ENCODE measurements at places on chromosomes 16 and 17. TPM values are rescaled to one million over a fixed set of nuclear protein-coding genes. Genes with fewer than 3 reads are reported as not detected.

DNA sequence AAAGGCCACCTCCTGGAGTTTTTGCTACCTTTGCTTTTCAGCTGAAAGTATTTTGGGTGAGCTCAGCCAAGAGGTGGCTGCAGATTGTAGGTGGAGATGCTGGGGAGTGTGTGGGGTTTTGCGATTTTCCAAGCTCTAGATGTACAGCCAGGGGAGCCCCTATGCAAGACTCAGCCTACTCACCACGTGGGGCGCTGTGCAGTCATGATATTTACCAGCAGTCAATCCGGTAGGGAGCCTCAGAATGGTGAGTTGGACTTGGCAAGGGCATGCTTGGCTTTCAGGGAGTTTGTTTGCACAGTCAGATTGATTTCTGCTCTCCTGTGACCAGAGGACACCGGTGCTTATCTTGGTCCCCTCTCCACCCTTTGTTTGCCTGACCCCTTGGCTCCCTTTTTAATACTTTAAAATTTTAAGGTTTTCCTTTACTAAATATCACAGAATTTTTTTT is 175.3 kb downstream of the UTP18 start:
- peak; percentile 63 for DNase-seq

- DNase-seq: peak; percentile 12
Measured at GRCh38 chr17:80882323-80882722, 109.3 kb upstream of the CHMP6 start.

GRCh38 chr17:38550661-38551060 is 55.1 kb downstream of the SRCIN1 start:
- DNase-seq: peak; percentile 54

GRCh38 chr16:66651474-66651765 is 45.1 kb downstream of the CMTM4 start:
- DNase-seq: no peak

DNA sequence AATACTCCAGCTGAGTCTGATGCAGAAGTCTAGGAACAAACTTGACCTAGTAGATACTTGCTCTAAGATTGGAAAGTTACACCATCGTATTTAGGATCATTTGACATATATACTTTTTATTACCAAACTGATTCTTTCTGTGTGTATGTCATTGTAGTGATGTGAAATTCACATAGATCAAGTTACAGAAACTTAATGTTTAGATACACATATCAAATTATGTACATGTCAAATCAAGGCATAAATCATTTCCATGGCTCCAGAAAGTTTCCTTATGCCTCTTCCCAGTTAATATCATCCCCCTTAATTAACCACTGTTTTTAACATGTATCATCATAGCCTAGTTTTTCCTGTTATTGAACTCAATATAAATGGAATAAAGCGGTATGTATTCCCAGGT is 292.0 kb upstream of the CDH11 start:
- no peak for DNase-seq

GRCh38 chr17:76262732-76263344 is 2.3 kb upstream of the UBALD2 start:
- no peak for DNase-seq

- peak; percentile 41 for DNase-seq
Measured at GRCh38 chr17:74212209-74212912, 1.0 kb upstream of the TTYH2 start.

DNA sequence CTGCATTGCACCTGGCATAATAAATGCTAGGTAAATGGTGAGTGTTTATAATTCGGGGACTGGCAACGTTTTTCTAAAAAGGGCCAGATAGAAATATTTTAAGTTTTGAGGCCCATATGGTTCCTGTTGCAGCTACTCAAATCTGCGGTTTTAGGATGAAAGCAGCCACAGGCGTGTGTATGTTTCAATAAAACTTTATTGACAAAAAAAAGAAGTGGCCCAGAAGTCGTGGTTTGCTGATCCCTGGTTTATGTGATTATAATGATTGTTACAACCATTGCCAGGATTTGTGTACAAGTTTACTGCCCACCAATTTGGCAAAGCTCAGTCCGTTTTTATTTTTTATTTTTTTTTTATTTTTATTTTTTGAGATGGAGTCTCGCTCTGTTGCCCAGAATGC is 536.1 kb downstream of the XYLT1 start:
- DNase-seq: no peak

GRCh38 chr17:64331931-64332493 is 58.6 kb downstream of the PECAM1 start:
- DNase-seq: peak; percentile 89

DNA sequence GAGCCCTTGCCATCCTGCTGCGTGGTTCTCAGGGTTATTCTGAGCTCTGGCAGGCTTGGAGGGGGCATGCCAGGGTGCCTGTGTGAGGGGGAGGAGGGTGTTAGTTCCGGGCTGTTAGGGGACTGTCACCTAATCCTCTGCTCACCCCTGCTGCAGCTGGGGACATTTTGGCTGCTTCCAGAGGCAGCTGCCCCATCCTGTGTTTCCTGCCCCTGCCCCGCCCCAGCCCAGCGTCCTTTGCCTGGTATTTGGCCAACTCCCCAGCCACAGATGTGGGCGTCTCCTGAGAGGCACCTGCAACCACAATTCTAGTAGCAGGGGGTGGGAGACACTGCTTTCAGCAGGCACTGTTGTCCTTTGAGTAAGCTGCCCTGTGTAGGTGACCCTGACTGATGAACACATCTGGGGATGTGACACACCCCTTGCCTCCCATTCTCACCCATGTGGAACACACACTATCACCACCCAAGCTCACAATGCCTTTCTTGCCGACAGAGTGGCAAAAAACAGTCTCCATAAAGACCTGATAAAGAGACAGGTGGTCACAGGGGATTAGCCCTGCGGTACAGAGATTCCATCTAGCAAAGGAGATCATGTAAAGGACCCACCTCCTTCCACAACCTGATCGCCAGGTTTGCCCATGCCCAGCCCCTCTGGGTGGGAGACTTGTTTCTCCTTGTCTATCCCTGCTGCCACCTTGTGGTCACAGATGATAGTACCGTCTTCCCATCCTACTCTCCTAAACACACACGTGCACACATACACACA is at the start of gene CHRNE:
Gene CHRNE, minus strand, starts transcription at position 48 of the 768 bp plus-strand sequence. Its CDS starts 35 bp downstream, at position 13.
- peak; percentile 78 for DNase-seq

- no peak for DNase-seq
Measured at GRCh38 chr16:8885674-8886592, 3.8 kb downstream of the LITAFD start.

DNA sequence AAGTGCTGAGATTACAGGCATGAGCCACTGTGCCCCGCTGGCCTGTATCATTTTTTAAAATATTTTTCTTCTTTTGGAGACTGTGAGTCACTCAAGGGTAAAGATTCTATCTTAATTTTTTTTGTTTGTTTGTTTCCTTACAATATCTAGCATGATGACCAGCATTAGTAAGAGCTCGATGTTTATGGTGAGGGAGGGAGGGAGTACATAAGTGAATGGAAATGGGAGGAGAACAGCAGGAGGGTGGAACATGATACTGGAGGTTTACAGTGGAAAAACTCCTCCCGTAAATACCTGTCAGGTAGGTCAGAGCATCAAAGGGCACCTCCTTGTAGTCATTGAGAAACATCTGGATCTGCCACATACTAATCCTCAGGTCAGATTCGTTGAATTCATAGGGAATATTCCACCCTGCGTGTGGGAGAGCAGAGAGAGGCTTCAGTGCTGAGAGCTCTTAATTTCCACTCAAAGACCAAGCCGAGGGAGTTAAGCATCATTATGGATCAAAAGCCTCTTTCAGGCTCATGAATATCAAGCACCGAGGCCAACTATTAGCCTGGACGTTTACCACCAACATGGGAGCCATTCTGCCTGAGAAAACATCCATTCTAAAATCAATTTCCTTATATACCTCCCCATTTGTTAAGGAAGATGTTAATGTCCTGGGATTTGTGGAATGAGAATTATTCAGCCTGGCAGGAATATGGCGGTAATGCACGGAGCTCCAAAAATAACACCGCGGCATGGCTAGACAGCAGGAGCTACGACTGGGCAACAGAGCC is 51.8 kb downstream of the LYRM1 start:
- no peak for DNase-seq

GRCh38 chr16:65319621-65320231 is 197.9 kb upstream of the CDH11 start:
- no peak for DNase-seq

GRCh38 chr17:67225316-67225715 is 19.7 kb downstream of the HELZ start:
- no peak for DNase-seq

GRCh38 chr17:79730437-79730768 is 340 bp upstream of the ENPP7 start:
- no peak for DNase-seq

GRCh38 chr17:4003501-4004421 is 39.5 kb upstream of the ATP2A3 start:
- DNase-seq: peak; percentile 47

DNA sequence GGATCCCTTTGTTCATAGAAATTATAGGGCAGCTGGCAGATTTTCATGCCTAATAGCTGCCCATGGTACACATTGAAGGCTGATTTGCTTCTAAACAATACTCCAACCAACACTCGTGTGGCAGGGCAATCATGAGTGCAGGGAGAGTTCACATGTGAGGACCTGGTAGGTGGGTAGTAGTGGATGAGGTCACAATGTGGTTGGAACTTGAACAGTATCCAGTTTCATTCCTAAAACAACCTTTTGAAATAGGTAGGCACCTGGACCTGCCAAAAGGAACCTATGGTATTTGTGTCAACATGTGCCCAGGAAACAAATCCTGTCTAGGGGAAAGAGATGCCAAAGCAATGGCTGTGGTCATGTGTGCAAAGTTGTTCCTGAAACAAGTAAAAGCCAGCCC is 32.8 kb downstream of the CCL4 start:
- DNase-seq: no peak

DNA sequence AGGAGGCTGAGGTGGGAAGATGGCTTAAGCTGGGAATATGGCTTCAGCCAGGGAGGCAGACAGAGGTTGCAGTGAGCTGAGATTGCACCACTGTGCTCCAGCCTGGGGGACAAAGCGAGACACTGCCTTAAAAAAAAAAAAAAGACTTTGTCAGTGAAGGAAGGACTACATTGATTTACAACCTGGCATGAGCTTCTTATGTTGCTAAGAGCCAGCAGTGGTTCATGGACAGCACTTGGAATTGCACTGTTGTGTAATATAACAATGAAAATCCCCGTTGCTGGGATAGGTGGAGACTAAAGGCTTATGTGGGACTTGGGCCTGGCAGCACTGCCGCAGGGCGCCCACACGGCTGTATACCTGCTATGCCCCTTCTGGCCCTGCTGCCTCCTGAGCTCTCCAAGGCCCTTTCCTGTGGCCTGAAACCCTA is 14.1 kb upstream of the SLC16A5 start:
- no peak for DNase-seq

DNA sequence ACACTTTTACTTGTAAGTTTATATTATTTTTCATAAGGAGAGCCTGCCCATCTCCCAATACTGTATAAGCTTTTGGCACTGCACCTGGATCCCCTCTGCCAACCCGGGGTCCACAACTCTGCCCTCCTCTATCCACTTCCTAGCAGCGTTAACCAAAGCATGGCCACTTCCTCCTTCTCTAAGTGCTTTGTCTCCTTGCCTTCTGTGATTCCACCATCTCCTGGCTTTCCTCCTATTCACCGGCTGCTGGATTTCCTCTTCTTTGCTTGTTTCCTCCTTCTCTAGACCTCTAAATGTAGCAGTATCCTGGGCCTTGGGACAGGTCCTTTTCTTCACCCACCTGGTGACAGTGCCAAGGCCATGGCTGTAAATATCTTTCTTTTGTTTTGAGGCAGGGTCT is 20.0 kb upstream of the WFIKKN2 start:
- no peak for DNase-seq

Gene C17orf50
- not detected for total RNA-seq

Gene HS3ST2
- 3.8 TPM for total RNA-seq

Gene FA2H
- total RNA-seq: 0.29 TPM

Gene KRTAP3-1
- total RNA-seq: not detected

Gene MMP25
- total RNA-seq: 2.3 TPM

Gene SPATA32
- not detected for total RNA-seq

Gene HOXB1
- not detected for total RNA-seq

Gene TM4SF5
- not detected for total RNA-seq

Gene TMEM220
- total RNA-seq: 8.0 TPM

Gene KRTAP3-2
- total RNA-seq: not detected

Gene TCAP
- 1,910 TPM for total RNA-seq

Gene NLRP1
- 10.4 TPM for total RNA-seq

Gene CA5A
- not detected for total RNA-seq

Gene SLC4A1
- 0.63 TPM for total RNA-seq
